ENCODE measurements at places on chromosomes 5 and 9. TPM values are rescaled to one million over a fixed set of nuclear protein-coding genes. Genes with fewer than 3 reads are reported as not detected.

Gene COL15A1
- total RNA-seq: 10.3 TPM

Gene PCDHA4
- 2.3 TPM for total RNA-seq

Gene IL9
- total RNA-seq: not detected

Gene CDH10
- 1.1 TPM for total RNA-seq

Gene ACOT12
- total RNA-seq: not detected

Gene ITGA1
- total RNA-seq: 43.7 TPM

Gene C9orf40
- 4.4 TPM for total RNA-seq

Gene SLC22A4
- 8.2 TPM for total RNA-seq

Gene MBLAC2
- total RNA-seq: 12.9 TPM

Gene DMRT3
- 1.8 TPM for total RNA-seq

Gene NUTM2F
- total RNA-seq: 0.40 TPM

Gene IFNK
- total RNA-seq: not detected

Gene PPP2CA
- total RNA-seq: 175 TPM

Gene MAMDC2
- 33.8 TPM for total RNA-seq

Gene ADAMTS19
- 1.3 TPM for total RNA-seq

Gene EGFLAM
- total RNA-seq: 4.1 TPM

Gene HTR4
- total RNA-seq: not detected

Gene TAF11L10
- total RNA-seq: not detected

Gene MARCOL
- total RNA-seq: not detected

Gene IER5L
- total RNA-seq: 7.2 TPM

Gene LRRTM2
- total RNA-seq: not detected

Gene SARDH
- 7.2 TPM for total RNA-seq

Gene CDO1
- 29.8 TPM for total RNA-seq

Gene IL31RA
- total RNA-seq: not detected

Gene UTP15
- total RNA-seq: 11.3 TPM

Gene TMEM171
- not detected for total RNA-seq

Gene NEURL1B
- 39.9 TPM for total RNA-seq

Gene UAP1L1
- total RNA-seq: 19.9 TPM

Gene SPATA31E1
- total RNA-seq: 0.68 TPM

Gene ITGA2
- 6.4 TPM for total RNA-seq

Gene PGGT1B
- total RNA-seq: 15.3 TPM

Gene TLR4
- 9.7 TPM for total RNA-seq

Gene PURA
- 27.2 TPM for total RNA-seq

Gene AGXT2
- total RNA-seq: not detected

Gene UBAC1
- total RNA-seq: 59.1 TPM

Gene ZNF782
- 15.8 TPM for total RNA-seq

Gene DOCK8
- total RNA-seq: 24.6 TPM

Gene RLN1
- total RNA-seq: 1.1 TPM

Gene CARD6
- total RNA-seq: 5.4 TPM

Gene CCDC187
- total RNA-seq: 1.2 TPM

Gene SMIM33
- total RNA-seq: not detected

Gene PCDHGA2
- total RNA-seq: 2.4 TPM

Gene TPPP
- total RNA-seq: 2.3 TPM

Gene GRM6
- not detected for total RNA-seq

Gene STPG3
- 4.2 TPM for total RNA-seq

Gene APBB3
- 70.7 TPM for total RNA-seq

Gene SLC2A6
- total RNA-seq: 0.77 TPM

Gene BNC2
- 4.9 TPM for total RNA-seq
